ENCODE measurements at places on chromosomes 12 and 14. TPM values are rescaled to one million over a fixed set of nuclear protein-coding genes. Genes with fewer than 3 reads are reported as not detected.

Gene LALBA
- total RNA-seq = not detected

- no peaks in the 10 kb centered on the region for H3K36me3 ChIP-seq
- H3K27ac ChIP-seq = no peak overlapping the region
- peak overlapping the region; percentile 44 for H3K4me3 ChIP-seq
These were observed 104.6 kb upstream of the PWP1 start for GRCh38 chr12:107580750-107581618.

DNA sequence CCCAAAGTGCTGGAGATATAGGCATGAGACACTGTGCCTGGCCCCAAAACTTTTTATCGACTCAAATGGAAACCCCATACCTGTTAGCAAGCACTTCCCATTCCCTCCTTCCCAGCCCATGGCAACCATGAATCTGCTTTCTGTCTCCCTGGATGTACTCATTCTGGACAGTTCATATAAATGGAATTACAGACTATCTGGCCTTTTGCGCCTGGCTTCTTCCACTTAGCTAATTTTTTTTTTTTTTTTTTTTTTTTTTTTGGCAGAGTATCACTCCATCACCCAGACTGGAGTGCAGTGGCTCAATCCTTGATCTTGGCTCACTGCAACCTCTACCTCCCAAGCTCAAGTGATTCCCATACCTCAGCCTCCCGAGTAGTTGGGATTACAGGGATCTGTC, 134.5 kb upstream of the MED13L start:
- no peaks in the 10 kb centered on the region for H3K36me3 ChIP-seq
- DNase-seq = no peak
- H3K4me1 ChIP-seq = peaks cover 5% of the 10 kb centered on the region
- no peaks in the 10 kb centered on the region for H3K27me3 ChIP-seq

GRCh38 chr12:118015944-118016343, 559 bp upstream of the RFC5 start:
- no peak for DNase-seq
- peak overlapping the region; percentile 34 for H3K27ac ChIP-seq
- no peaks in the 10 kb centered on the region for H3K27me3 ChIP-seq
- H3K4me1 ChIP-seq = peaks cover 5% of the 10 kb centered on the region
- H3K4me3 ChIP-seq = peak overlapping the region; percentile 83

DNA sequence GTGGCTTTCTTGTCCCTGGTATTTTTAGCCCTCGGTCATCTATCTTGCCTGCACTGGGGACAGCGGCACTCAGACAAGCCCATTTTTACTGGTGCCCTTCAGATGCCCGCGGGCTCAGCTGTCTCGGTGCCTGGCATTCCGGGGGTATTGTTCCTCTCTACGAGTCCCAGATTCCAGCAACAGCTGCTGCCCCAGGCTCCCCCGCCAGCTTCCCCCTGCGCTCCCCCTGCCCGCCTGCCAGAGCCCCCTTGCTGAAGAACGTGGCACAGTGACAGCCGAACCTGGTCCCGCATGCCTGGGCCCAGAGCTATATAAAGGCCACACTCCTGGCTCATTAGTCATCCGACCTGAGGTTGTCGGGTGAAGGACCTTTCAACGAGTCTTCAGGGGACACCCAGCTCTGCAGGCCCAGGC, 10.9 kb upstream of the MYL2 start:
- H3K4me3 ChIP-seq = no peak overlapping the region
- H3K4me1 ChIP-seq = peaks cover 9% of the 10 kb centered on the region
- peaks cover 10% of the 10 kb centered on the region for H3K27me3 ChIP-seq

- no peak overlapping the region for H3K4me3 ChIP-seq
- H3K27ac ChIP-seq = no peak overlapping the region
- H3K36me3 ChIP-seq = no peaks in the 10 kb centered on the region
- H3K4me1 ChIP-seq = no peaks in the 10 kb centered on the region
These were observed 26.1 kb upstream of the DIO3 start for GRCh38 chr14:101535232-101535631.

Gene KRT74
- total RNA-seq = not detected
